CD14-positive monocyte (primary cell): ENCODE measurements at places on chromosomes 4 and X. TPM values are rescaled to one million over a fixed set of nuclear protein-coding genes. Genes with fewer than 3 reads are reported as not detected.

MAGEB1 gene
- not detected for polyA plus RNA-seq

MAEA gene
- polyA plus RNA-seq: 79.6 and 83.5 TPM in 2 replicates

BMPR1B gene
- polyA plus RNA-seq: not detected in 2 replicates

DIPK2B gene
- not detected in 2 replicates for polyA plus RNA-seq

CFAP47 gene
- not detected for polyA plus RNA-seq

DNA sequence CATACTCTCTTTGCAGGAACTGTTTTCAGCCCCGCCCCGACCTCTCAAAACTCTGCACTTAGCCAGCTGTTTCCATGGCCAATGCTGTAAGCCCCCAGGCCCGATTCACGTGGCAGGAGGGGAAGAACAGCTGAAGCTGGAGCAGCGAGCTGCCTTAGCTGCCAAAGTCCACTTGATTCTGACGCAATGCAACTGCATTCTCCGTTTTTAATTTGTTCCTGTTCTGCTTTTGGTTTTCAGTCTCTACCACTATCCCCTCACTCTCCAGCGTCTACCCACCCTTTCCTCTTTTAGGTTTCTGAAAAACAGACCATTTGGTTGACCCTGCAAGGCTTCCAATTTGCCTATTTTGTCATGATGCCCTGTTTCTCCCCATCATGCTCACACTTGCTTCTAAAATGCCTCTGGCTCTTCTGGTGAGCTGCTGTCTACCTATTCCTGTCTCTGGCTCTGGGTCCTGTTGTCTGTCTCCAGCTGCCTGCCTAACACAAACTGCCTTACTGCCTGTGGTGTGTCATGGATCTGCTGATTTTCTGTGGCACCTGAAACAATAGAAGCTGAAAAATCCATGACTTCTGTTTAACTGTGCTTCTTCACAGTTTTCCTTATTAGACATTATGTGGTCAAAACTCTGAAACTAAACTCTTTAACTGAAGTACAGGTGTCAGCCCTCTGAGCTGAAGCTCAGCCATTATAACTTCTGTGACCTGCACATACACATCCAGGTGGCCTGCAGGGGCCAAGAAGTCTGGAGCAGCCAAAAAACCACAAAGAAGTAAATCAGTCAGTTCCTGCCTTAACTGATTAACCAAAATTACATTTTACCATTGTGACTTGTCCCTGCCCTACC lies 160.5 kb upstream of the AGTR2 start:
- H3K27me3 ChIP-seq: no peaks in the 10 kb centered on the region
- peak overlapping the region; percentile 2 for H3K4me3 ChIP-seq
- no peak overlapping the region for H3K27ac ChIP-seq
- no peak for DNase-seq

- no peak overlapping the region for H3K27ac ChIP-seq
- DNase-seq: no peak
- no peaks in the 10 kb centered on the region for H3K27me3 ChIP-seq
- H3K4me3 ChIP-seq: no peak overlapping the region
- H3K4me1 ChIP-seq: no peaks in the 10 kb centered on the region
Observed at GRCh38 chrX:124125471-124125870, 164.0 kb downstream of the STAG2 start.

GRCh38 chr4:70979445-70980008 lies 13.9 kb upstream of the DCK start:
- no peaks in the 10 kb centered on the region for H3K27me3 ChIP-seq
- peaks cover 22% of the 10 kb centered on the region for H3K4me1 ChIP-seq
- peak overlapping the region; percentile 57 for H3K27ac ChIP-seq
- no peak overlapping the region for H3K4me3 ChIP-seq
- peak; percentile 40 for DNase-seq
- H3K36me3 ChIP-seq: peaks cover 47% of the 10 kb centered on the region

DNA sequence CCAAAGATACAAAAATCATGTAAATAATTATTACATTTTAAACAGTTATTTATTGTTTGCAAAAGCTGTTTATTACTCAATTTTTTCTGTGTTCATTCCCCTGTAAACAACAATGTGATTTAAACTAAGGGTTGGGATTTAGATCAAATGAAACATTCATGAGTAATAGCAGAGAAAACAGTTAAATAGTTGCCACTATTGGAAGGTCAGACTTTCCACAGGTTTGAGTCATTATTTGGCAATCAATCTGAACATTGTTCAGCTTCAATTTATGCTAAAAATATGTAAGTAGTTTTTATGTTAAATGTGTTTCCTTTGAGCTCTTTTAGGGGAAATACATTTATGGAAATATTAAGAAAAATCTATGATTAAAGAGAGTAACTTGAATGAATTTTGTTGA lies 144.9 kb downstream of the STIM2 start:
- peaks cover 16% of the 10 kb centered on the region for H3K36me3 ChIP-seq
- no peak for DNase-seq
- no peak overlapping the region for H3K27ac ChIP-seq
- H3K4me1 ChIP-seq: no peaks in the 10 kb centered on the region
- H3K4me3 ChIP-seq: no peak overlapping the region

GRCh38 chrX:12581546-12581945 lies 209.7 kb upstream of the PRPS2 start:
- no peak overlapping the region for H3K4me3 ChIP-seq
- H3K4me1 ChIP-seq: no peaks in the 10 kb centered on the region
- no peak for DNase-seq
- H3K27me3 ChIP-seq: no peaks in the 10 kb centered on the region
- no peaks in the 10 kb centered on the region for H3K36me3 ChIP-seq
- no peak overlapping the region for H3K27ac ChIP-seq

- no peaks in the 10 kb centered on the region for H3K4me1 ChIP-seq
- H3K36me3 ChIP-seq: peaks cover 61% of the 10 kb centered on the region
- no peak overlapping the region for H3K4me3 ChIP-seq
- no peak for DNase-seq
- no peak overlapping the region for H3K27ac ChIP-seq
Observed at GRCh38 chr4:88779431-88779830, 81.8 kb upstream of the NAP1L5 start.

DNA sequence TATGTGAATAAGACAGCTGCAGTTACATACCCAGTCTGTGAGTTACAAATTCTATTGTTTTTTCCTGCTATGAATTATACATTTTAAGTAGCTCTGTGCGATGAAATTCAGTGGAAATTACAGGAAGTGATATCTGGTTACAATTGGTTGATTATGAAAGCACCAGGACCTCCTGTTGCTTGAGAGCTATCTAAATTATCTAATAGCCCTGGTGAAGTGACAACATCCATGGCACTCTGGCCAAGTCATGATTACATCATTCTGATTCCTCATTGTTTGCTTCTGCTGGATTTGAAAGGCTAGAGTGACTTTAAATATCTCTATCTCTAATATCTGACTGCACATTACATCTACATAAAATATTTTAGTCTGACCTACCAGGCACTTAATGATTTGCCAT lies 515.0 kb downstream of the CFAP47 start:
- no peak overlapping the region for H3K27ac ChIP-seq
- H3K27me3 ChIP-seq: no peaks in the 10 kb centered on the region
- DNase-seq: no peak

DNA sequence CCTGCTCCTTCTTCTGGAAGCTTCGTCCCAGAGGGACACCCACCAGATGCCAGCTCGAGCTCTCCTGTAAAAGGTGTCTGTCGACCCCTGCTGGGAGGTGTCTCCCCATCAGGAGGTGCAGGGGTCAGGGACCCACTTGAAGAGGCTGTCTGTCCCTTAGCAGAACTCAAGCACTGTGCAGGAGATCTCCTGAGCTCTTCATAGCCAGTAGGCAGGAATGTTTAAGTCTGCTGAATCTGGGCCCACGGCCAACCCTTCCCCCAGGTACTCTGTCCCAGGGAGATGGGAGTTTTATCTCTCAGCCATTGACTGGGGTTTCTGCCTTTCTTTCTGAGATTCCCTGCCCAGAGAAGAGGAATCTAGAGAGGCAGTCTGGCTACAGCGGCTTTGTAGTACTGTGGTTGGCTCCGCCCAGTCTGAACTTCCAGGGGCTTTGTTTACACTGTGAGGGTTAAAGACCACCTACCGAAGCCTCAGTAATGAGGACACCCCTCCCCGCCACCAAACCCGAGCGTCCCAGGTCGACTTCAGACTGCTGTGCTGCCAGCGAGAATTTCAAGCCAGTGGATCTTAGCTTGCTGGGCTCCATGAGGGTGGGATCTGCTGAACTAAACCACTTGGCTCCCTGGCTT lies 1383.0 kb upstream of the TENM3 start:
- no peaks in the 10 kb centered on the region for H3K36me3 ChIP-seq
- H3K27me3 ChIP-seq: no peaks in the 10 kb centered on the region
- H3K27ac ChIP-seq: no peak overlapping the region
- DNase-seq: no peak

DNA sequence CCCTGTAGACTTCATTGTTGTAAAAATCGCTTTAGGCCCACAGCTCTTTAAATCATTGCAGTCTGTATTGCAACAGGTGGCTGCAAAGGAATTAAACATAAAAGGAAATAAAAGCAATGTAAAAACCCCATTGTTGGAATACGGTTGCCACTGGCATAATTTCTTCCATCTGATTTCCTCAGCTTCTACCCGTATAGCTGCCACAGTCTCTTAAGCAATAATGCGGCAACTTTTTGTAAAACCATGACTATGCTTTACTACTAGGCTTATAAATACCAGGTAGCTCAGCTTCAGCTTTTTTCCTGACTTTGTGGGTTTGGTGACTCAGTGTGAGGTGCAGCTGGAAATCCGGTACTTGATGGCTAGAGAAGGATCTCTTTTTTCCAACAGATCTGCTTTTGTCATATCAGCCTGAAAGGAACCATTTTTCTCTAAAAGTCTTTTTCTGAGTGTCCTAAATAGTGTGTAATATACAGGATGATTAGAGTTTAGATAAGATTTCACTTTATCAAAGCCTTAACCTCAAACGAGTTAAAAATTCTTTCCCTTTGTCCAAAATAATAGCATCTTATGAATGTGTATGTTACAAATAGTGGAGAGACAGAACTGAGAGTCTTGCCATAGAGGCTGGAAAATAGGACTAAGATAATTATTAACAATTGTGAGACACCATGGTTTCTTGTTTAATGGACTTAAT lies 268.0 kb downstream of the ADGRL3 start:
- no peaks in the 10 kb centered on the region for H3K36me3 ChIP-seq
- H3K4me3 ChIP-seq: no peak overlapping the region

- H3K4me1 ChIP-seq: no peaks in the 10 kb centered on the region
- no peak for DNase-seq
- H3K27ac ChIP-seq: peak overlapping the region; percentile 56
- H3K27me3 ChIP-seq: no peaks in the 10 kb centered on the region
Observed at GRCh38 chr4:10087152-10087791, 29.3 kb downstream of the WDR1 start.

DNA sequence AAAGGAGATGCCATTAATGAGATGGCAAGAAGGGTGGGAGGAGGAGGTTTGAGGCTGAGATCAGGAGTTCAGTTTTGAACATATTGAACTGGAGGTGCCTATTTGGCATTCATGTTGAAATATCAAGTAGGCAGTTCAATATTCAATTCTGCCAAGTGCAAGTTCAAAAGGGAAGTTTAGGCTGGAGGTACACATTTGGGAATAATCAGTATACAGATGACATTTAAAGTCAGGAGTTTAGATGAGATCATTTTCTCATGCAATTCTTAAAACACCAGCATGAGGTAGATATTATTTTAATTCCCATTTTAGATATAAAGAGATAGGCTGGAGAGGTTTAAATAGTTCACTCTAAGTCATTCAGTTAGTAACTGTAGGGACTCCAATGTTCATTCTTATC lies 26.1 kb downstream of the COQ2 start:
- no peak overlapping the region for H3K4me3 ChIP-seq
- no peaks in the 10 kb centered on the region for H3K27me3 ChIP-seq
- H3K36me3 ChIP-seq: peaks cover 23% of the 10 kb centered on the region
- H3K4me1 ChIP-seq: peaks cover 16% of the 10 kb centered on the region
- H3K27ac ChIP-seq: no peak overlapping the region

- DNase-seq: no peak
- H3K4me1 ChIP-seq: no peaks in the 10 kb centered on the region
- H3K36me3 ChIP-seq: no peaks in the 10 kb centered on the region
- H3K27ac ChIP-seq: no peak overlapping the region
- H3K27me3 ChIP-seq: no peaks in the 10 kb centered on the region
- H3K4me3 ChIP-seq: no peak overlapping the region
Observed at GRCh38 chrX:115259238-115259875, 25.5 kb upstream of the LRCH2 start.

- DNase-seq: peak; percentile 70
- H3K36me3 ChIP-seq: no peaks in the 10 kb centered on the region
- H3K27me3 ChIP-seq: no peaks in the 10 kb centered on the region
- peaks cover 43% of the 10 kb centered on the region for H3K4me1 ChIP-seq
- peak overlapping the region; percentile 67 for H3K27ac ChIP-seq
Observed at GRCh38 chrX:68685685-68686084, 38.2 kb downstream of the STARD8 start.

DNA sequence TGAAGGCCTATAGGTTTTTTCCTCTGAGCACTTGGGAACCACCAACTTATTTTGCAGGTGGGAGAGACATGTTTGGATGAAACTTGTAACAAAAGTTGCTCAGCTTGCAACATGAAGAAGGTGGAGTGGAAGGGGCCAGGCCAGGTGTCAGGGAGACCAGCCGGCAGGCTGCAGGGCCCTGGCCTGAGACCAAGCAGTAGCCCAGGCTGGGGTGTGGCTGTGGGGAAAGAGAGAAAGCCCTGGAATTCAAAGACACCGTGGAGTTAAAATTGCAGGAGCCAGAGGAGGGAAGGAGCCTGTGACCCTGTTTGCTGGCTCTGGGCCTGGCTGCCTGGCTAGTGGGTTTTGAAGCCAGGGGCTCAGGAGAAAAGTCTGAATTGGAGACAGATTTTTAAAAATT lies 43.4 kb downstream of the EFNB1 start:
- H3K27me3 ChIP-seq: no peaks in the 10 kb centered on the region
- no peaks in the 10 kb centered on the region for H3K36me3 ChIP-seq
- no peak for DNase-seq
- no peak overlapping the region for H3K4me3 ChIP-seq
- no peak overlapping the region for H3K27ac ChIP-seq

DNA sequence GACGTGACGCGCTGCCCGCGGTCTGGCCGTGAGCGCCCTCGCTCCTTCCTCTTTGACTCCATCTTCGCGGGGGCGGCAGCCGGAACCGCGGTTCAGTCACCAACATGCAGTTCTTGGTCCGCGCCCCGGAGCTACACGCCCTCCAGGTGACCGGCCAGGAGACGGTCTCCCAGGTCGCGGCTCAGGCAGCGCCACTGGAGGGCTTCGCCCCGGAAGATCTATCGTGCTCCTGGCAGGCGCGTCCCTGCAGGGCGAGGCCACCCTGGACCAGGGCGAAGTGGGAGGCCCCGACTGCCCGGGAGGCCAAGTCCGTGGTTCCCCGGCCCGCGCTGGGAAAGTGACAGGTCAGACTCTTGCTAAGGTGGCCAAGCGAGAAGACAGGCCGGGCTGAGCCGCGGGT lies 2.9 kb downstream of the TRIML2 start:
- H3K27ac ChIP-seq: no peak overlapping the region
- no peaks in the 10 kb centered on the region for H3K4me1 ChIP-seq
- no peak overlapping the region for H3K4me3 ChIP-seq

DNA sequence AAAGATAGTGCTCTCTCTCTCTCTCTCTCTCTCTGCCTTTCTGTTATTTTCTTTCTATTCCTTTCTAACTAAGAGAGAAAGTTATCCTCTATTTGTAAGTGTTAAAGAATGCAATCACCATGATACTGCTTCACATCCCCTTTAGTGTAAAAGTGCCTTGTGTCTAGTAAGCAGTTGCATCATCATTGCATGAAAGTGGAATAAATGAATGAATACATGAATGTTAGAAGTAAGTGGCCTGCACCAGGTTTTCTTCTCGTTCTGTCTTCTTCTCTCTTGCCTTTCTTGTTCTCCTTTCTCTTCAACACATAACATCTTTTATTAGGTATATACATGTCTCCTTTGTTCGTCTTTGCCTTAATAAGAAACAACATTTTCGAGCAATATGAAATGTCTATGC lies 35.2 kb downstream of the TRIM2 start:
- DNase-seq: no peak
- H3K4me3 ChIP-seq: no peak overlapping the region

- no peaks in the 10 kb centered on the region for H3K36me3 ChIP-seq
- no peak overlapping the region for H3K4me3 ChIP-seq
- no peaks in the 10 kb centered on the region for H3K27me3 ChIP-seq
- H3K4me1 ChIP-seq: peaks cover 25% of the 10 kb centered on the region
- DNase-seq: no peak
Observed at GRCh38 chr4:89371614-89372013, 64.0 kb upstream of the GPRIN3 start.
